ENCODE measurements at places on chromosomes 5 and 9. TPM values are rescaled to one million over a fixed set of nuclear protein-coding genes. Genes with fewer than 3 reads are reported as not detected.

DNA sequence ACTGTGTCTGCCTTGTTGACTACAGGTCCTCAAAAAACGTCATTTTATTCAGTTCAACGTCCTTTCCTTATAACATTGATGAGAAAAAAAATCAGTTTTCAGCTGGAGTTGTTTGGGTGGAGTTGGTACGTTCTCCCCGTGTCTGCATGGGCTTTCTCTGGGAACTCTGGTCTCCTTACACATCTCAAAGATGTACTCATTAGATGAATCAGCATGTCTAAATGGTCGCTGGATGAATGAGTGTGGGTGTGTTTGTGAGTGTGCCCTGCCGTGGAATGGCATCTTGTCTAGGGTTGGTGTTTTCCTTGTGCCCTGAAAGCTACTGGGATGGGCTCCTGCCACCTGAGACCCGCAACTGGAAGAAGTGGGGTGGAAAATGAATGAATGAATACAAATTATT lies 30.1 kb downstream of the EGR1 start:
- H3K36me3 ChIP-seq = no peaks in the 10 kb centered on the region
- no peaks in the 10 kb centered on the region for H3K27me3 ChIP-seq
- no peak overlapping the region for H3K4me3 ChIP-seq
- peaks cover 32% of the 10 kb centered on the region for H3K4me1 ChIP-seq

The LHX3 gene
- not detected for total RNA-seq

DNA sequence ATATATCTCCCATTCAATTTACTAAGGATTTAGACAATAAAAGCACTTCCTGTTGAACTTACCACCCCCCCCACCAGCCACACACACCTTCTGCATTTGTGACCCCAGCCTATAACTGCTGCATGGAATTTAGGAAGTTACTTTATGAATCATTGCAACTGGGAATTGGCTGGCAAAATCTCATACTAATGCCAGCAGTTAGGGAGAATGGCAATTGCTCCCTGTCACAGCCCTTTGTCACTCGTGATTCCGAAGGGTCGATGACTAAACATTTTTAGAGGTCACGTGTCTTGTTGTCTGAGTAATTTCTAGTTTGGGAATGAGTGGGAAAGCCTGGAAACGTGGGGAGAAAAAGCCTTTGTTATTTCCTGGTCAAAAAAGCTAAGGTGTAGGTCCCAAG lies 46.6 kb upstream of the PCA3 start:
- H3K27ac ChIP-seq = no peak overlapping the region
- H3K4me3 ChIP-seq = no peak overlapping the region
- peaks cover 7% of the 10 kb centered on the region for H3K4me1 ChIP-seq
- no peak for DNase-seq

DNA sequence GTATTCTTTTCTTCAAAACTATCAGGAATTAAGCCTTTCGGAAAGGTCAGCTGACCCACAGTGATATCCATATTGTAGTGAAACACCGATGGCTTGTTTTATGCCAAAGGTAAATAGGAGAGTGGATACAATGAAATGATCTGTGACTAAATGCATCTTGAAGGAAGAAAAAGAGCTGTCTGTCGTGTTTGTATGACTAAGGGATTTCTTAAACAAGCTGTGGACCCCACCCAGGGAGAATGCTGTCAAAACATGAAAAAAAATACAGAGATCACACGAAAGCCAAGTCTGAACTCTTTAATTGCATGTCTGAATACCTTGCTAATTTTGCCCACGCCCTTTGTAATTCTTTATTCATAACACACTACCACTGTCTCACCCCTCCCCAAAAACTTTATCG lies 286.4 kb upstream of the WWC1 start:
- no peaks in the 10 kb centered on the region for H3K36me3 ChIP-seq
- H3K27ac ChIP-seq = no peak overlapping the region
- no peak overlapping the region for H3K4me3 ChIP-seq
- DNase-seq = no peak
- no peaks in the 10 kb centered on the region for H3K27me3 ChIP-seq
- H3K4me1 ChIP-seq = no peaks in the 10 kb centered on the region

The NADK2 gene
- total RNA-seq = 9.6 TPM

The MRPS27 gene
- 44.9 TPM for total RNA-seq

The POMT1 gene
- 14.5 TPM for total RNA-seq

DNA sequence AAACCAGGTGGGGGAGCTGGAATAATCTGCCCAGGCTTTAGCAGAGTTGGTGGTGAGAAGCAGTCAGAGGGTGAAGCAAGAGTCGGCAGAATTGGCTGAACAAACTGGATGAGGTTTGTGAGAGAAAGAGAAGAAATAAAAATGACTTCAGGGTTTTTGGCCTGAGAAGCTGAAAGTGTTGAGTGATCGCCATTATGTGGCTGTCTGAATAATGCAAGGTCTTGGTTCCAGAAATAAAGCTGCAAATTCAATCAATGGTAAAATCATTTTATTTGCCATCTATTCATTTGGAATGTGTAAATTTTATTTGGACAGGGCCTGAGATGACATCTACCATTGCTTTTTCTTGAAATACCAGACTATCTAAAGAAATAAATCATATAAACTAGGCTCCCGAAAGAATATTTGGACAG lies 50.4 kb upstream of the DAB2 start:
- H3K27ac ChIP-seq = no peak overlapping the region
- no peaks in the 10 kb centered on the region for H3K4me1 ChIP-seq
- DNase-seq = no peak
- H3K4me3 ChIP-seq = no peak overlapping the region
- no peaks in the 10 kb centered on the region for H3K27me3 ChIP-seq

- DNase-seq = no peak
- H3K36me3 ChIP-seq = peaks cover 35% of the 10 kb centered on the region
- H3K4me1 ChIP-seq = no peaks in the 10 kb centered on the region
- H3K27me3 ChIP-seq = no peaks in the 10 kb centered on the region
- no peak overlapping the region for H3K27ac ChIP-seq
- H3K4me3 ChIP-seq = no peak overlapping the region
These were observed 53.9 kb upstream of the TMEM171 start for GRCh38 chr5:73066466-73066865.

DNA sequence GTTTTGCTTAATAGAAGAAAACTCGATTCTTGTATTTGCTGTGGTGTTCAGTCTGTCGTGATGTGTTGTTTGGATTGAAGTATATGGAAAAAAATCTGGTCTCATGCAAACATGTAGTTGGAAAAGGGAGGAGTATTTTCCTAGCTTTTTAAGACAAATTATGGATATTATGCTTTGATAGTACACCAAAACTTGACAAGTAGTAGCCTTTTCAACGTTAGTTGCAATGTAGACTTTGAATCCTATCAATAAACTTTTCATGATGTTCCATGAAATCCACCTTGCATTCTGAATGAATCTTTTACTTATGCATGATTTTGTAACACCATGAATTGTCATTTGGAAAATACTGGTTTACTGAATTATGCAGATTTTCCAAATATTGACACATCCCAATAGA lies 64.2 kb downstream of the LHX2 start:
- no peak for DNase-seq
- no peaks in the 10 kb centered on the region for H3K36me3 ChIP-seq
- no peak overlapping the region for H3K27ac ChIP-seq
- H3K4me1 ChIP-seq = no peaks in the 10 kb centered on the region
- H3K27me3 ChIP-seq = no peaks in the 10 kb centered on the region

The SPATA31D4 gene
- total RNA-seq = not detected

The PCDHGB4 gene
- 10.3 TPM for total RNA-seq

The PDE8B gene
- 5.9 TPM for total RNA-seq

DNA sequence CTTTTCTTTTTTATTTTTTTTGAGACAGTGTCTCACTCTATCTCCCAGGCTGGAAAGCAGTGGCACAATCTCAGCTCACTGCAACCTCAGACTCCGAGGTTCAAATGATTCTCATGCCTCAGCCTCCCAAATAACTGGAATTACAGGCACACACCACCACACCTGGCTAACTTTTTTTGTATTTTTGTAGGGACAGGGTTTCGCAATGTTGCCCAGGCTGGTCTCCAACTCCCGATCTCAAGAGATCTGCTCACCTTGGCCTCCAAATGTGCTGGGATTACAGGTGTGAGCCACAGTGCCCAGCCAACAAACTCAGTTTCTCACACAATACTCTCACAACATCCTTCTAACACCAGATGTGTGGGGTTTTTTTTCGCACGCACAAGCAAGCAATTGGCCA lies 22.1 kb downstream of the AFF4 start:
- no peak overlapping the region for H3K4me3 ChIP-seq
- H3K4me1 ChIP-seq = peaks cover 40% of the 10 kb centered on the region
- H3K36me3 ChIP-seq = no peaks in the 10 kb centered on the region
- H3K27ac ChIP-seq = no peak overlapping the region
- no peak for DNase-seq

- H3K4me3 ChIP-seq = no peak overlapping the region
- H3K27ac ChIP-seq = no peak overlapping the region
- no peak for DNase-seq
- no peaks in the 10 kb centered on the region for H3K27me3 ChIP-seq
- H3K4me1 ChIP-seq = peaks cover 22% of the 10 kb centered on the region
These were observed 7.7 kb downstream of the B4GALT7 start for GRCh38 chr5:177607452-177608192.

DNA sequence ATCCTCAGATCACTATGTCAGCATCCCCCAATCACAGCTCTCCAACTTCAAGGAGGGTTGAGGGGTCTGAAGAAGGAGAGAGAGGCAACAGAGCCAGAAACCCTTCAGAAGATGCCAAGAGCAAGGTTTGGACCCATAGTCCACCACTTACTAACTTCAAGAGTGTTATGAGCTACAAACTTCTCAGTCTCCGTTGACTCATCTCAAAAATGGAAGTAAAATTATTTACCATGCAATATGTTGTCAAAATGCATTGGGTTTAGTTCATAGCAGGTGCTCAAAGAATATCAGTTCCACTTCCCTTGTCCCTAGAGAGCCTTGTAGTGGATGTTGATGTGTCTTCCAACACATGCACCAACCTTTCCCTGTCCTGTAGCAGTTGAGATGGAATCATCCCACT lies 116.0 kb downstream of the KCNIP1 start:
- no peaks in the 10 kb centered on the region for H3K27me3 ChIP-seq
- no peak for DNase-seq
- no peak overlapping the region for H3K4me3 ChIP-seq
- H3K4me1 ChIP-seq = no peaks in the 10 kb centered on the region
- no peaks in the 10 kb centered on the region for H3K36me3 ChIP-seq

- no peak for DNase-seq
- no peaks in the 10 kb centered on the region for H3K4me1 ChIP-seq
- no peaks in the 10 kb centered on the region for H3K27me3 ChIP-seq
- no peak overlapping the region for H3K4me3 ChIP-seq
- H3K36me3 ChIP-seq = no peaks in the 10 kb centered on the region
These were observed 189.1 kb upstream of the SLC12A2 start for GRCh38 chr5:127894461-127894860.

GRCh38 chr5:108762660-108763059 lies 15.0 kb downstream of the FER start:
- no peaks in the 10 kb centered on the region for H3K4me1 ChIP-seq
- H3K27me3 ChIP-seq = no peaks in the 10 kb centered on the region
- no peaks in the 10 kb centered on the region for H3K36me3 ChIP-seq
- H3K27ac ChIP-seq = no peak overlapping the region
- no peak for DNase-seq

- H3K4me1 ChIP-seq = peaks cover 34% of the 10 kb centered on the region
- no peaks in the 10 kb centered on the region for H3K27me3 ChIP-seq
- DNase-seq = no peak
These were observed 819 bp downstream of the LCN2 start for GRCh38 chr9:128149951-128150593.

DNA sequence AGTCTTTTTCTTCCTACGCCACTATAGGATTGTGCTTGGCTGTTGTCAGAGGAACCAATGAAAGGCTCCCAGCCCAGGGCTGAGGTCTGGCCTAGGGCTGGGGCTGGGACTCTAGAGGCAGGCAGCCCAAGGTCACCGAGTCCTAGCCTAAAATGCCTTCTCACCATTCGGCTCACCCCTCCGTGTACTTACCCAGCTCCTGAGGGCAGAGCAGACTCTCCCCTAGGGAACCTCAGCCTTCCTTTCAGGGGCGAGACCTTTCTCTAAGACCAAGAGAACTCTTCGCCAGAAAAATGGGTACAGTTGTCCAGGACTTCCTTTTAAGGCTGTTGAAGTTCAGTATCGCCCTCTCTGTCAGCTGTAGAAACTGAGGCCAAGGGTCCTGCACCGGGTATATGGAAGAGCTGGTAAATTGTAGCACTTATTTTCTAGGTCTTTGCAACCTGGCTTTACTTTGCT lies 1.7 kb upstream of the SPRY4 start:
- peak overlapping the region; percentile 57 for H3K4me3 ChIP-seq
- no peak for DNase-seq
- H3K4me1 ChIP-seq = peaks cover 50% of the 10 kb centered on the region
- H3K27me3 ChIP-seq = no peaks in the 10 kb centered on the region
- no peak overlapping the region for H3K27ac ChIP-seq
- H3K36me3 ChIP-seq = no peaks in the 10 kb centered on the region

- no peaks in the 10 kb centered on the region for H3K27me3 ChIP-seq
- no peak overlapping the region for H3K27ac ChIP-seq
- DNase-seq = no peak
These were observed 98.6 kb downstream of the PDE6A start for GRCh38 chr5:149846021-149846420.

GRCh38 chr5:177350776-177351391 lies 584 bp downstream of the LMAN2 start:
- H3K4me1 ChIP-seq = peaks cover 48% of the 10 kb centered on the region
- H3K4me3 ChIP-seq = peak overlapping the region; percentile 68
- peak overlapping the region; percentile 91 for H3K27ac ChIP-seq
- no peaks in the 10 kb centered on the region for H3K36me3 ChIP-seq

DNA sequence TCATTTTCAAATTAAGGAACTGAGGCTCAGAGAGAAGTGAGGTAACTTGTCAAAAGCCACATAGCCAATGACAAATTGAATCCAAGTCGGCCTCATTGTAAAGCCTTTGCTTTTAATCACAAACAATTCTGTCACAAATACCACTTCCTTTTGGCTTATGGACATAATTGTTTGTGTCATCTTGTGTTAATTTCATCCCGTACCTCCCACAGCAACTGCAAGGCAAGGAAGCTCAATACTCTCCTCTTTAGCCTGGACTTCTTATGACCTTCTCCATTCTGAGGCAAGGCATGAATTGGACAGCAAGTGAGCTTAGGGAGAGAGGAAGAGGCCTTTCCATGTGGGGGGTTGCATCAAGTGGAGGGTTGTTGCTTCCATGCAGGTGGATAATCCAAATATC lies 62.2 kb upstream of the SLC2A8 start:
- peaks cover 52% of the 10 kb centered on the region for H3K4me1 ChIP-seq
- DNase-seq = no peak
- H3K36me3 ChIP-seq = no peaks in the 10 kb centered on the region
- H3K27me3 ChIP-seq = no peaks in the 10 kb centered on the region
- no peak overlapping the region for H3K4me3 ChIP-seq

The TRMO gene
- 27.7 TPM for total RNA-seq

DNA sequence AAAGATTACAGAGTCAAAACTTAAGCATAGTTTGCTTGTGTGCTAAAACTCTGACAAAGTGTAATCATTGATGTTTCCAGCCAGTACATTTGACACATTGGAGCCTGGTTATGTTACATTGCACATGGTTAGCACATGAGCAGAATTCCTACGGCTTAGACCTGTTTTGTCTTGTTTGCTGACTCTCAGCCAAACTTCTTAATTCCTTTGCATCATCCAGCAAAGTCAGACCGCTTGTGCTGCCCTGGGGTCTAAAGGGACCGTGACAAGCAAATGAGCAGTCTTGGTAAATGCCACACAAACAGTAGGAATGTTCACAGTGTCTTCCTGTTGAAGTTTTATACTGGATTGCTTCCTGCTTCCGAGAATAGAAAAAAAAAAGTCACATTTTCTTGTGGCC lies 72.0 kb upstream of the ENTREP1 start:
- H3K4me3 ChIP-seq = no peak overlapping the region
- H3K36me3 ChIP-seq = no peaks in the 10 kb centered on the region
- DNase-seq = no peak
- no peaks in the 10 kb centered on the region for H3K27me3 ChIP-seq
- no peak overlapping the region for H3K27ac ChIP-seq

The SPINK4 gene
- total RNA-seq = not detected

All from vagina (tissue), 2 donors.